Fibroblast of the conjunctiva (primary cell): ENCODE measurements at places on chromosomes 4 and X.

DNA sequence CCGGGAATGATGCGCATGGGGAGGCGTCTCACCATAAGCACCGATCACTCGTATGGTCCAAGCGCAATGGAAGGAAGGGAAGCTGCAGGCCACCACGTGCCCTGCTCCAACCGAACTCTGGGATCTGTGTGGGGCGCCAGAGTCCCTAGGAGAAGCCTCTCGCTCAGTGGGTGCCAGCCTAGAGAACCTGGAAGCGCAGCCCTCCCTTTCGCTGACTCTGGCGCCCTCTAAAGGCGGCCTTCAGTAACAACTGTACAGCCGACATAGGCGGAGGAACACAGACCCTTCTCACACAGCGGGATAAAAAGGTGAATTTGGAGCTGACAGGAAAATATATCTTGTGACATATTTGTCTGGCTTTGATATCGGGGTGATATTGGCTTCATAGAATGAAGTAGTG is 76.0 kb downstream of the INTS6L start:
- no peak for DNase-seq

GRCh38 chr4:34157547-34157946 is 2086.8 kb downstream of the ARAP2 start:
- no peak for DNase-seq

DNA sequence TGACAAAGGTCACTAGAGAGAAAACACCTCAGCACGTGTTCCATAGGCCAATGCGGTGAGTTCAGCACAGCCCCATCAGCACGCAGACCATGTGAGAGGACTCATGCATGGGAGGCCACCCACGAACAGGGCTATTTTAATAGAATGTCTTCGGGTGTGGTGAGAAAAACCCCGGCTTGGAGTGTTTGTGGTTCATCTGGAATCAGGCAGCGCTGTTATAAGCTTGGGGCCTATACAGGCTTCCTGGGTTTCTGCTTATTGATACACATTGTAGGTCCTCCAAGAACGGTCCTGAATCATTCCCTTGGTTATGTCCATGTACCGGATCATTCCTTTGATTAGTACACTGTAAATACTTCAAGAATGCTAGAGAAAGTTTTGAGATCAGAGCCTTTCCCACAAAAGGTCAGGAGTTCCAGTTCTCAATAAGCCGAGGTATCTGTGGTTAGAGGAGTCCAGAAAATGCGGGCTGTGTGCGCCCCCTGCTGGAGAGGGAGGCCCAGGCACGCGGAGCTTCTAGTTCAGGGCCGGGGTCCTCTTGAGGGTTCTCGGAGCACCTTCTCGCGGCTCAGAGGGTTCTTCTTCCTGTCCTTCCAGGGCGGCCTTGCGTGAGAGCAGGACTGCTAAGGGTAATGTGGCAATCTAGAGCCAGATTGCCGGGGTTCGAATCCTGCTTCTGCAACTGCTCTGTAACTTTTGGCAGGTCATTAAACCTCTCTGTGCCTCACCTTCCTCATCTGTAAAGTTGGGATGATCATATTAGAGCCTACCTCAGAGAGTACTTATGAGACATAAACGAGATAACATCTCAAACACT is 51.8 kb downstream of the TLR10 start:
- peak; percentile 66 for DNase-seq

DNA sequence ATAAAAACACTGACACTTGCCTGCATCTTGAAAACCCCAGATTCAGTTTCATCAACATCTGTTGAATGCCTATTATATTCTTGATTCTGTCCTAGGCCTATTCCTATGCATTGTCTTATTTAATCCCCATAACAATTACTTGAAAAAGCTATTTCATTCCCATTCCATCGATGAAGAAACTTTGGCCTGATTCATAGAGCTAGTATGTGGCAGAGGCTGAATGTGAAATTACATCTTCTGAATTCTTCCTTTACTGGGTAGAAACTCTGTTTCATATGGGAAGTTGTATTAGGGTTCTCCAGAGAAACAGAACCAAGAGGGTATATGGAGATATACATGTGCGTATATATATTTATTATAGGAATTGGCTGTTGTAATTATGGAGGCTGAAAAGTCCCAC is 35.0 kb upstream of the SLC4A4 start:
- DNase-seq, result no peak

- DNase-seq, result peak; percentile 95
Measured at GRCh38 chrX:17736856-17737709, at the start of gene SCML1. TSS of gene SCML1 (plus strand) at chrX:17737493. CDS start at chrX:17744187, 6,694 bp downstream.

DNA sequence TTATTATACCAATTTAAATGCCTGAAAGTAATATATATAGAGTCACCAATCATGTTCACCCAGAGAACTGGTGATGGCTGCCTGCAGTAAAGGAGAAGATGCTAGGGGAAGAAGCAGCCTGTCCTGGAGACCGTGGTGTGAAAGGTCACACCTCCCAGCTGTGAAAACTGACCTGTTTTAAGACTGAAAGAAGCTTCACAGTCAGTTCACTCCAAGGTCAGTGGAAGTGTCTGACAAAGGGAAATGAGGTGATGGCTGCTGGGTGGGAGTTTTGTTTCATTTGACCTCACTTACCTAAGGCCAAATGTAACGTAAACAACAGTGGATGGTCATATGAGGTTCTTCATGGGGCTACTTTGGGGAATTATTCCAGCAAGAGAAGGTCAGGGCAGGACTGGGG is 352.1 kb upstream of the GATB start:
- no peak for DNase-seq

- DNase-seq, result no peak
Measured at GRCh38 chr4:2570551-2571222, 34.2 kb downstream of the FAM193A start.

GRCh38 chr4:42642101-42642797 is 14.7 kb downstream of the ATP8A1 start:
- no peak for DNase-seq

DNA sequence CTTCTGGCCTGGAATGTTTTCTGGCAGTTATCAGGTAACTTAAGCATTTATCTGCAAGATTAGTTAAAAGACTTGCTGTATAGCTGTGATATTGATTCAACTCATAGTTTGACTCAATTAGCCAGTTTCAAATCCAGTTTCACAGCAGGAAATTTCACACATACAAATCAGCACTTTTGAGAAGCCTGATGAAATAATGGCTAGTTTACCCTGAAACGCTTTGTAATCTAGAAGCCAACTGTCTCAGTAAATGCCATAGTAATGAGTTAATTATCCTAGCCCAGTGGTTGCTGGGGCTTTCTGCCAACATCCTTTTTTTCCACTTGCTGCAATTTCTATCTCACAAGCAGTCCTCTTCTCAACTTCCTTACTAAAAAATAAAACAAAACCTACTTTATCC is 53.1 kb downstream of the ARHGEF38 start:
- no peak for DNase-seq

- DNase-seq, result no peak
Measured at GRCh38 chr4:101299899-101300540, 47.3 kb downstream of the PPP3CA start.

DNA sequence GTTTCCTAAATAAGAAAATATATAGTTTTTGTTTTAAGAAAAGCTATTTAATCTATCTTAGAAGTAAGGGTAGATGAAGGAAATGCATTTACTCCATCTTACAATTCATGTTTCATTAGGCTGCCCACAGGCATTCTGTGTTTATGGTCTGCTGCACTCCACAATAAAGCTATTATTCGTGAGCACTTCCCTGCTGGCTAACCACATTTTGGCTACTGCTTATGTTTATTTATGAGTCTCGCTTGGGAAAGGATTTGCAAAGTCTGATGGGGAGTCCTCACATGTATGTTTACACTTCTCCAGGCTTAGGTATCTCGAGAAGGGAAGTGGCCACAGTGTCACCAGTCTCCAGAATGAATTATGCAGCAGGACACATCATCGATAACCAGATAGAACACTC is 260.8 kb upstream of the VCX start:
- DNase-seq, result no peak

DNA sequence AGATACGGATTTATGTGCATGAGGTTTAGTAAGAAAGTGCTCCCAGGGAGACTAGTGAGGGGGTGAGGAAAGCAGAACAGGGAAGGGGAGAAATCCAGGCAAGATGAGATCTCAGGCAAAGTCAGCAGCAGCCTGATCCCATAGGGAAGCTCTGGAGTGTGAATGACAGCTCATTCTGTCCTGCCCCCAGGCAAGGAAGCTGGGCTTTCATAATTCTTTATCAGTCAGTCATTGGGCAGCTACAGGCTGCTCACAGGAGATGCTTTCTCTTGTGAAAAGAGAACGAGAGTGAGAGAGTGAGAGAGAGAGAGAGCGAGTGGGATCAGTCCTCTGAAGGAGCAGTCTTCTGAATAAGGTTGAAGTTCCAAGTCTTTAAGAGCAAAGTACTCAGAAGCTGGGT is 48.1 kb downstream of the SRPX start:
- DNase-seq, result no peak

DNA sequence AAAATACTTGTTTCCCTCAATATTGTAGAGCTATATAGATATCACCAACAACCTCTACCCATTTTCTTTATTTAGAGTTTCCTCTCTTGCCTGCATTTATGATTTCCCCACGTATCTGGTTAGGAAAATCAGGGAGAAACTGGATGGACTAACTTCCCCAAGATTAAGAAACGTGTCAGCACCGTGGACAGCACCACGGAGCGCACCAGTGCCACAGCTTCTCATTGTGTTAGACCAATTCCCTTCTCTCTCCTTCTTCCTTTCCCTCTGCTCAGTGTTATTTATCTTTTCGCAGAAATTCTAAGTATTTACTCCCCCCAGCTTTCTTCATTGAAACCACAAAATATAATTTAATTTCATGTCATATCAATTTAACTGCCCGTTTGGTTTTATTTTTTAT is 568.6 kb upstream of the BOD1L1 start:
- peak; percentile 33 for DNase-seq

DNA sequence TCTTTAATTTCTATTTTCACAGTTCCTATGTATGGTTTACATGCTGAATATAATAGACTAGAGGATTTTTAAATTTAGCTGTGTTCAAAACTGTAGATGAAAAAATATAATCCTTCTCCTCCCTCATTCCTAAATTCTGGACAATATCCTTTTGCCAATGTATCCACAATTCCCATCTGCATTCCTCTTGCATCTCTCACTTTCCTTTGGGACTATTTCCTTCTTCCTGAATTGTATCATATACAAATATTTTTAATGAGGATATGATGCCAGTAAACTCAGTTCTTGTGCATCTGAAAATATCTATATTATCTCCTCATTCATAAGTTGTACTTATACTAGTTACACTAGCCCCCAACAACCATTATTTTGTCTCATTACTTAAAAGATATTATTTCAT is 46.7 kb downstream of the DDX60L start:
- no peak for DNase-seq

- no peak for DNase-seq
Measured at GRCh38 chr4:99027304-99027703, 31.8 kb downstream of the METAP1 start.

GRCh38 chrX:1165535-1166196 is 46.8 kb downstream of the CRLF2 start:
- DNase-seq, result no peak

- DNase-seq, result no peak
Measured at GRCh38 chrX:140765043-140765784, 55.7 kb downstream of the LINC00632 start.

- no peak for DNase-seq
Measured at GRCh38 chrX:82627568-82627967, 880.5 kb upstream of the POU3F4 start.

DNA sequence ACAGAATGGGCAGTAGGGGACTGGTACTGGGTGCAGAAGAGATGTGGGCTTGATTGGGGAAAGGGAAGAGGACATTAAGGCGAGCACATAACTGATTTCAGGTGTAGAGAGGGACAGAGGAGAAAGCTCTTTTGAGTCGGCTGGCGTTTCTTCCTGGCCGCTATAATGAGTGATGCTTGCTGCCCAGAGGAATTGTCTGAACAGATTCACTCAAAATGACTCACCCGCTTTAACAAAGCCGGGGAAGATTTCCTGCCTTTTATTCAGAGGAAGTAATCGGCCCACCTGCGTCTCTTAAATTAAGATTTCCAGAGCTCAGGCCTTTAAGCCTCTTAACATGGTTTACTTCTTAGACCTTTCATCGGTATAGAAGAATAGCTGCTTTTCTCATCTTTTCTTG is 102.1 kb upstream of the AP1S2 start:
- DNase-seq, result no peak

- DNase-seq, result peak; percentile 13
Measured at GRCh38 chr4:106868381-106869035, 167.6 kb downstream of the DKK2 start.

DNA sequence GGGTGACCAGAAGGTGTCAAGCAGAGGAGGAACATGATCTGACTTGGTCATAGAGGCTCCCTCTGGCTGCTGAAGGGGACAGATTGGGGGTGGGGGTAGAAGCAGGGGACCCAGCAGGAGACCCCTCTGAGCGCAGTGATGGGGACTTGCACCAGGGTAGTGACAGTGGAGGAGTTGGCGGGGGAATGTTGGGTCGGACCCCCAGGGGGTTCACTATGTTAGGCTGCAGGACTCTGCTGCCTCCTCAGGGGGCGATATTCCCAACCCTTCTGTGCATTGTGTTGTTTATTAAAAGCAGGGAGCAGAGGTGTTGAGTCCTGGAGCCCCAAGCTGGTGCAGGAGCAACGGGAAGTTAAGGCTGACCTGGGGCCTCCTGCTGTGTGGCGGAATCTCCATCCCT is 8.8 kb downstream of the WDR13 start:
- DNase-seq, result no peak

GRCh38 chrX:370244-370962 is 16.3 kb downstream of the PPP2R3B start:
- DNase-seq, result no peak

DNA sequence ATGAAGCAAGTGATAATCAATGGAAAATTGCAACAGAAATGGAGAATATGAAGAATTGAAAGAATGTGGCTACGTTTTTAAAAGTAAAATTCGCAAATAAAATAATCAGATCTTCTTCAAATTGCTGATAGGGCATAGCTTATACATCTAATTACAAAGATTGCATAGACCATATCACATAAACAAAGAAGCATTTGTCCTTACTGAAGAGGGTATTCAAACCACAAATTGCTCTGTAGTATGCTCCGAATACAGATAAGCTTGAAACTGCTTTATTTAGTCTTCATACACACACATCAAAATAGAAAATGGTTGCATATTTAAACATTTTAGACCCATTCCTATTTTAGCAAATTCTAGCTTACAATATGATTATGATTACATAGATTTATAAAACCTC is 206.7 kb upstream of the SLIT2 start:
- DNase-seq, result no peak

GRCh38 chr4:38724475-38724808 is 58.3 kb downstream of the TLR10 start:
- DNase-seq, result no peak

DNA sequence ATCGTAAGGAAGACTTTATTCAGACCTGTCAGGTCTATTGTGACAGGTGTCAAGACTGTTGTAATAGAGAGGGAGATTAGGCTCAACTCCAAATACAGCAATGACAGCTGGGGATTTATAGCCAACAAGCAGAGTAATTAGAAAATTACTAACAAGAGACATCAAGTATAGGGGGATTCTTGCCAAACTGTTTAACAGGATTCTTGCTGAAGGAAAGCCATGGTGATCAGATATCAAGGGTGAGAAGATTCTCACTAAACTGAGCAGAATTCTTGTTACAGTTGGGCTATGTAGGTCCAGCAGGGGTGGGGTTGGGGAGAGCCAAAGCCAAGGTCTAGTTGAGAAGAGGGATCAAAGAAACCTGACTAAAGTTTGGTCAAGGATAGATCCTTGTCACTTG is 461.0 kb upstream of the GALNT7 start:
- no peak for DNase-seq
